Smooth muscle cell of bladder (primary cell): ENCODE measurements at places on chromosomes 11 and 22. TPM values are rescaled to one million over a fixed set of nuclear protein-coding genes. Genes with fewer than 3 reads are reported as not detected.

C22orf31 gene
- total RNA-seq: 0.14 TPM in 1 of 2 replicates, not detected in the other

PANX2 gene
- 0.85 and 1.0 TPM in 2 replicates for total RNA-seq

BBOX1 gene
- total RNA-seq: 0.28 TPM in 1 of 2 replicates, not detected in the other

DCDC1 gene
- total RNA-seq: under 0.01 and 0.09 TPM in 2 replicates

ANGPTL5 gene
- total RNA-seq: under 0.01 TPM in 2 replicates

OR5B21 gene
- 0.14 TPM in 1 of 2 replicates, not detected in the other for total RNA-seq
